Keratinocyte (primary cell): ENCODE measurements at places on chromosomes 5 and 9. TPM values are rescaled to one million over a fixed set of nuclear protein-coding genes. Genes with fewer than 3 reads are reported as not detected.

DNA sequence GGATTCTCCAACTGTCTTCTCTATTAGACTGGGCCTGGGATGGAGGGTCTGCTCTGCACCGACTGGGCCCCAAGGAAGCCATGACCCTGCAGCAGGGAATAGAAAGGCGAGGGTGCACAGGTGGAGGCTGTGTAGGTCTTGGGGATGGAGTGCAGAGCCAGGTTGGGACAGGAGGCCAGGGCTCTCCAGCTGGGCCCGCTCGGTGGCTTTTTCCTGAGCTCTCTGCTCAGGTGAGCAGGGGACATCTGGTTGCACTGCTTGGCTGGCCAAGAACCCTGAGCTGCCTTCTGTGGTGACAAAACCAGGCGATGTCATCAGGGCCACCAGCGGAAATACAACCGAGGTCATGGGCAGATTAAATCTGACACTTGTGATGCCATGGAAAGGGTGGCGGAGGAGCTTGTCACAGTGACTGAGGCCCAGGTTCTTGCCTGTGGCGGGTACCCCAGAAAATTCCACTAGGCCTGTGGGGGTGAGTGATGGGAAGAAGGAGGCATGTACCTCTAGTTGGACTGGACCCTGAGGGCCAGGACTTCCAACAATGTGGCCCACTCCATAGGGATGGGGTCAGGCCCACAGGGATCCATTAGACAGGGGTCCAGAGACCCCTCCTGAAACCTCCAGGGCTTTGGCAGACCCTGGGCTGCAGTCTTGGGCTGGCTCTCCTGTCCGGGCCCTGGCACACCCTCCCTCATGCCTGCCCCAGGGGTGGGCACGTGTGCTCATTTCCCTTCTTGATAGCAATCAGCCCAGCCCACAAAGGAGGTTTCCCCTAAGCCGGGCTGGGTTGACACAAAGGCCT lies 4.4 kb upstream of the IL3 start:
- DNase-seq: no peak

- DNase-seq: no peak
Observed at GRCh38 chr5:18526792-18527405, 892.6 kb downstream of the TAF11L14 start.

HEMGN gene
- 0.02 TPM in 1 of 3 replicates, not detected in the others for polyA plus RNA-seq

SOHLH1 gene
- polyA plus RNA-seq: not detected in 3 replicates

MSMP gene
- not detected in 3 replicates for polyA plus RNA-seq

- no peak for DNase-seq
Observed at GRCh38 chr5:53027913-53028312, 38.8 kb downstream of the ITGA2 start.

GRCh38 chr5:101103874-101104273 lies 200.8 kb upstream of the ST8SIA4 start:
- no peak for DNase-seq

C9orf43 gene
- polyA plus RNA-seq: 0.75 to 0.91 TPM (median 0.89 TPM) in 3 replicates

GAS1 gene
- 0.56 to 1.1 TPM (median 0.75 TPM) in 3 replicates for polyA plus RNA-seq

LHX2 gene
- polyA plus RNA-seq: 0.07 TPM in 1 of 3 replicates, not detected in the others

DNA sequence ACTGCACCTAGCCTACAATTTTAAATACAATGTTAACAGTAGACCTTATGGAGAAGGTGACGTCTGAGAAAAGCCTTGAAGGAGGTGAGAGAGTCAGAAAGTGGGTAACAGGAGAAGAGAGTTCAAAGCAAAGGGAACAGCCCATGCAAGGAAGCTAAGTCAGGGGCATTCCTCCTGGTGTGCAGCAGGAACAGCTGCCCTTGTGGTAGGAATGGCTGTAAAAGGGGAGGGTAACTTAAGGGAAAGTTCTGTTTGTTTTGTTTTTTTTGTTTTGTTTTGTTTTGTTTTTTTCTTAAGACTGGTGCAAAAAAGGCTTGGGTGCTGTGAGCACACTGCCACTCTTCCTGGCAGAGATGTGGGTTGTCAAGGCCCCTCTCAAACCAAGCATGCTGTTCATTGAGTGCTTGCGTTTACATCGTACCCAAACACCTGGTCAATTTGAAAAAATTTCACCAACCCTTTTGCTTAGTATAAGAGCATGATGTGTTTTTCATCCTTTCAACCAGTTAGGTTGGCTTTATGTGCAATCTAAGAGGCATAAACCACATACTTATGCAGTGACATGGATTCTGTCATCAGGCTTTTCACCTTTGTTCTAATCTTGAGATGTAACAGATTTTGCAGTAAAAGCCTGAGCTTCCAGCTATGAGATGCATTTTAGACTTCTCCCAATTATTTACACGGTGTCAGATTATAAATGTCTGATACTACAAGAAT lies 279.7 kb downstream of the GLIS3 start:
- no peak for DNase-seq

- no peak for DNase-seq
Observed at GRCh38 chr5:52948418-52949076, 40.6 kb upstream of the ITGA2 start.

DNA sequence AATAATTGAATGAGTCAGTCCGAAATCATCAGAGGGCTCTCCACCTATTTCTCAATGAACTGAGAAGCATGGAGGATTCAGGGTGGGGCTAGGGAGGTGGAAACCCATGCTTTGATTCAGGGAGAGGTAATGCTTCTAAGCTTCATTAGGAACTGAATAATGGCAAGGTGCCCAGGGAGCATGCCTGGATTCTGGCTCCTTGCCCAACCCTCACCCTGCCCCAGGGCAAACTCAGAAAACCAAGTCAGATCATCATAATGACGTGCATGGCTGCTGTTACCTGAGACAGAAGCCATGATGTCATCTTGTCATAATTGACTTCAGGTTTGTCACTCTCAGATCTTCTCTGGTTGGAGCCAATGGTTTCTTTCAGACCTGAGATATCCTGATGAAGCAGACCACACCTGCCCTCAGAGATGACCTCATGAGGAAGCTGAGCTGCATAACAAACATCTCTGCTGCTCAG lies 199.6 kb downstream of the SYK start:
- peak; percentile 99 for DNase-seq

NTMT1 gene
- polyA plus RNA-seq: 46.0 to 50.2 TPM (median 48.2 TPM) in 3 replicates

DNA sequence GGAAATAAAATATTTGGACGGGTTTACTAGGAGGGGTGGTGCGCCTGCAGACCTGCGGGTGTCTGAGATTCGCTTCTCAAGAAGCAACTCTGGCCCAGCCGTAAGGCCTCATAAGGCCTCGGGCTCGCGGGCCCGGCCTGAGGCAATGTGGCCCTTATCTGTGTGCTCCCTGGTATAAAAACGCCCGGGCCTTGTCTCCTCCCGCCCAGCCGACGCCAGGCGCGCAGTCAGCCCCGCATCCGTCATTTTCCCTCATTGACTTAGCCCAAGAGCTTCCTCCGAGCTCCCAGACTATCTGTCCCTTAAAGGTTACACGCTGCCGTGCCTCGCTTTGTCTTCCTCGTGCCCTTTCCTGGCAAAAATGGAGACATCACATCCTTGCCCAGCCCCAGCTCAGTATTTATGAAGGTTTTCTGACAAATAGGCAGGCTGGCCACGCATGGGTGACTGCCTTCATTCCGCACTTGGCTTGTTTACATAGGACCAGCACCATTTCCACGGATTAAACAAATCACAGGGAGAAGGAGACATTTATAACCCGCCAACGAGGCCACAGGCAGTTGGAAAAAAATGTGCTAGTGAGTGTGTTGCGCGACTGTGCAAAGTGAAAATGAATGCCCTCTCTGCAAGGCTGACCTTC lies 74.5 kb upstream of the TBCA start:
- DNase-seq: no peak

- DNase-seq: no peak
Observed at GRCh38 chr5:180717989-180718388, 21.9 kb downstream of the OR2Y1 start.

- no peak for DNase-seq
Observed at GRCh38 chr9:130487500-130487899, 42.7 kb downstream of the ASS1 start.

- no peak for DNase-seq
Observed at GRCh38 chr9:9747787-9748186, 865.0 kb downstream of the PTPRD start.

DNA sequence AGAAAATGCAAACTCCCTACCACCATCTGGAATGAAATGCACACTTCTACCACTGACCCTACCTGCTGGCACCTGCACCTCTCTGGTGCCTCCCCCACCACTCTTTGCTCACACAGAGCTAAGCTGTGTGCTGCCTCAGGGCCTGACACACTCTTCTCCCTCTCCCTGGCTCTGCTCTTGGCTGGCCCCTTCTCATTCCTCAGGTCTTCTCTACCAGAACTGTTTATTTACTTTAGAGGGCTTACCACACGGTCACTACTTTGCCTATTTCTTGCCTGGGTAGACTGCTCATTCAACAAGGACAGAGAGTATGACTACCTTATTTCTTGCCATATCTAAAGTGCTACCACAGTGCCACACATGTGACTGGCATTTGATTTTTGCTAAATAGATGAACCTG lies 3.3 kb downstream of the REEP5 start:
- DNase-seq: no peak

DNA sequence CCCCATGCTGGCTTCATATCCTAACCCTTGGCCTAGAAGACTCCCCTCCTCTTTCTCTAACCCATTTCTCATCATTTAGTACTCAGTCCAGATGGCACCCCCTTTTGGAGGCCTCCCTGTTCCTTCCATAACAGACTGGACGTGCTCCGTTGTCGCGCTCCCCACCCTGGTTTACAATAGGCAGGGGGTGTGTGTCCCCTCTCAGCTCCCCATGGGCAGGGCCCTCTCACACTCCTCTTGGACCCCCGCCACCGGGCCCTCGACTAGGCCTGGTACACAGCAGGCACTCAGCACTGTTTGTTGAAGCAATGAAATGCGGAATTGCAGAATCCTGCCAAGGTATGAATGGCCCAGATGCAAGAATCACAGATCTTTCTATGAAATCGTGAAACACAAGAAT lies 227.4 kb downstream of the FSTL4 start:
- no peak for DNase-seq

- DNase-seq: no peak
Observed at GRCh38 chr9:69760278-69760610, 433 bp upstream of the PTAR1 start.

- peak; percentile 56 for DNase-seq
Observed at GRCh38 chr5:107486489-107486888, 184.2 kb downstream of the EFNA5 start.

SEC61B gene
- polyA plus RNA-seq: 182 to 207 TPM (median 199 TPM) in 3 replicates

DNA sequence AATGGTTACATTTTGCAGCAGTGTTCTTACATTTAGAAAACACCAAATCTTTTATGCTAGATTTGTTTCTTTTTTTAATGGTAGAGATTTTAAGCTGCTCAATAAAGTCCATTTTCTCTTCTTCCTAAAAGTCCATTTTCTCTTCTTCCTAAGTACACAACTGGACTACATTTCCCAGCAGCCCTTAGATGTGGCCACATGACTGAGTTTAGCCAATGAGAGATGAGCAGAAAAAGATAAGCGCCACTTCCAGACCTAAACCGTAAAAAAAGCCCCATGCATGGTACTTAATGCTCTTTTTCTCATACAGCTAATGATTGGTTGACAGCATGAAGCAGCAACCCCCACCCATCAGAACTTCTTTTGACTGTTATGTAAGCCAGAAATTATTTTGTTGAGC lies 206.7 kb downstream of the FAM114A2 start:
- no peak for DNase-seq

DNA sequence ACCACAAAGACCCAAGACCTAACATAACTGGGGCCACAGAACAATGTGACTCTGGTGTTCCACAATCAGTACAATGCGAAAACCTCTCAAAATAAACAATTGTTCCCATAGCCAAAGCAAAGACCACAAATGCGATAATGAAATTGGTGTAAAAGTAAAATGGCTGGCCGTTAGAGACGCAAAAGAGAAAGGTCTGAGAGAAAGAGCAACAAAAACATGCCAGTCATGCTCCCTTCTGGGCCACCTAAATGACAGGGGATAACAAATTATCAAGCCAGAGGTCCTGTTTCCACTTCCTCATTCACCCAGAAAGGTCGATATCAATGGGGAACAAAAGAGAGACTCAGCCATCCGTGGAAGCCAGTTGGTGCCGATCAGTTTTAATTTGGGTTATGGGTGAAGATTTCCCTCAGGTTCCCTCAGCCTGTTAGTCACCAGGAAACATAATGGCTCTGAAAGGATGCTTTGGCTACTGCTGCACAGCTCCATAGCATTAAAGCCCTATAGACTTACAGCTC lies 9.2 kb upstream of the CFAP95 start:
- no peak for DNase-seq
